Placental pericyte (primary cell): ENCODE measurements at places on chromosomes 11 and 22. TPM values are rescaled to one million over a fixed set of nuclear protein-coding genes. Genes with fewer than 3 reads are reported as not detected.

The GRAMD4 gene
- total RNA-seq, result 8.4 and 13.6 TPM in 2 replicates

The IGF2 gene
- total RNA-seq, result 3.9 and 60.7 TPM in 2 replicates

The OR8G5 gene
- total RNA-seq, result not detected in 2 replicates

The MFRP gene
- total RNA-seq, result not detected in 2 replicates

The TMEM191B gene
- total RNA-seq, result 2.3 TPM in 1 of 2 replicates, not detected in the other

The BDNF gene
- 34.9 and 59.3 TPM in 2 replicates for total RNA-seq

The TMEM45B gene
- not detected in 2 replicates for total RNA-seq

The MMP27 gene
- not detected in 2 replicates for total RNA-seq

The OR5P2 gene
- not detected in 2 replicates for total RNA-seq

The OR52H1 gene
- total RNA-seq, result 0.22 and 1.0 TPM in 2 replicates

The MMP1 gene
- 19.7 and 1,229 TPM in 2 replicates for total RNA-seq

The OR56A1 gene
- under 0.01 TPM in 1 of 2 replicates, not detected in the other for total RNA-seq

The CCDC89 gene
- total RNA-seq, result 2.2 and 5.6 TPM in 2 replicates

The SAMM50 gene
- 37.9 and 51.1 TPM in 2 replicates for total RNA-seq

The SYTL2 gene
- total RNA-seq, result 4.2 and 14.6 TPM in 2 replicates

The BRD1 gene
- 29.9 and 32.8 TPM in 2 replicates for total RNA-seq

The RIBC2 gene
- total RNA-seq, result 0.44 and 3.1 TPM in 2 replicates

The BAIAP2L2 gene
- 2.2 and 3.4 TPM in 2 replicates for total RNA-seq

The SULT4A1 gene
- total RNA-seq, result not detected in 2 replicates

The DEPDC5 gene
- 8.5 and 18.2 TPM in 2 replicates for total RNA-seq

The RAB30 gene
- total RNA-seq, result 4.8 and 11.2 TPM in 2 replicates

The SUSD2 gene
- total RNA-seq, result 0.44 and 17.2 TPM in 2 replicates

The PANX3 gene
- total RNA-seq, result not detected in 2 replicates

The NAV2 gene
- total RNA-seq, result 1.3 and 13.7 TPM in 2 replicates

The TMEM25 gene
- 8.1 and 13.5 TPM in 2 replicates for total RNA-seq

The DUSP8 gene
- 0.14 and 0.66 TPM in 2 replicates for total RNA-seq

The GRM5 gene
- under 0.01 TPM in 1 of 2 replicates, not detected in the other for total RNA-seq

The RASGRP2 gene
- total RNA-seq, result 1.0 and 1.5 TPM in 2 replicates

The HTR3A gene
- not detected in 2 replicates for total RNA-seq

The EHD1 gene
- total RNA-seq, result 120 and 163 TPM in 2 replicates

The MS4A7 gene
- 0.29 TPM in 1 of 2 replicates, not detected in the other for total RNA-seq

The POTEH gene
- total RNA-seq, result not detected in 2 replicates

The C2CD2L gene
- 10.3 and 11.8 TPM in 2 replicates for total RNA-seq

The DGCR6 gene
- 0.88 and 1.1 TPM in 2 replicates for total RNA-seq

The CHRM1 gene
- not detected in 2 replicates for total RNA-seq

The PARVB gene
- 54.9 and 67.6 TPM in 2 replicates for total RNA-seq

The OVCH2 gene
- not detected in 2 replicates for total RNA-seq

The CHKB gene
- total RNA-seq, result 26.9 and 44.6 TPM in 2 replicates
